ENCODE measurements at places on chromosomes 4 and X.
A peak's percentile ranks its signal among the peaks of the same experiment; 100 is the strongest.

DNA sequence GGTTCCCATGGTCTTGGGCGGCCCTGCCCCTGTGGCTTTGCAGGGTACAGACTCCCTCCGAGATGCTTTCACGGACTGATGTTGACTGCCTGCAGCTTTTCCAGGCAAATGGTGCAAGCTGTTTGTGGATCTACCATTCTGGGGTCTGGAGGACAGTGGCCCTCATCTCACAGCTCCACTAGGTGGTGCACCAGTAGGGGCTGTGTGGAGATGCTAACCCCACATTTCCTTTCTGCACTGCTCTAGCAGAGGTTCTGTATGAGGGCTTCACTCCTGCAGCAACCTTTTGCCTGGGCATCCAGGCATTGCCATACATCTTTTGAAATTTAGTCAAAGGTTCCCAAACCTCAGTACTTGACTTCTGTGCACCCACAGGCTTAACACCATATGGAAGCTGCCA is 176.1 kb downstream of the DCAF12L1 start:
- DNase-seq: no peak

DNA sequence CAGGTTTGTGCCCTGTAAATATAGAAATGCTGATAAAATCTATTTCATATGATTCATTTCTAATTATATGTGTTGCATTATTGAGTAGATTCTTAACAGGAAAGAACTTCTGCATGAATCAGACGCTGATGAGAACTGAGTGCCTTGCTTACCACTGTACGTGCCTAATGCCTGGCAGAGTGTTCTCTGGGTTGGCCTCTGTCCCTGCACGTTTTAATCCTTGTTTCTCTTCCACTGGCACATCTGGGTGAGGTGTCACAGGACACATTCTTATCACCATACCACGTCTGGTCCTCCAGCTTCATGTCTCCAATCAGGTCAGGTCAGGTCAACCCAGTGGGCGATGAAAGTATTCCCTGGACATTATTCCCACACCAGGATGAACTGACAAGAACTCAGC is 53.6 kb downstream of the KLF3 start:
- DNase-seq: no peak

GRCh38 chr4:55159851-55160250 is 34.5 kb upstream of the KDR start:
- DNase-seq: no peak

DNA sequence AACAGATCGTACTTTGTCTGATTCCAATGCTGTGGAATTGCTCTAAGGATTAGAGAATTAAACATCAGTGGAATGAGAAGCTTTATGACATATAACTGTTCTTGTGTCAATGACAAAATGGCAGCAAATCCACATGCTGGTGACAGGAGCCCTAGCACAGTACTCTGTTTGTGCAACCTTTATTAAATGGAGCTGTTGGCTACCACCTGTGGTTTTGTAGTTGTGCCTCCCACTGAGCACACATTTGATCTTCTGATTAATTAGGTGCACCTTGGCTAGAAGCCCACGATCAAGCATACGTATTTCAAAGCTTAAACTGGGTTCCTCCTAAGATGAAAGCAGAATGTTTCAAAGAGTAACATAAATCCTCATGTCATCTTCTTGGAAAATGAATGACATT is 394.0 kb upstream of the IGFBP7 start:
- no peak for DNase-seq

DNA sequence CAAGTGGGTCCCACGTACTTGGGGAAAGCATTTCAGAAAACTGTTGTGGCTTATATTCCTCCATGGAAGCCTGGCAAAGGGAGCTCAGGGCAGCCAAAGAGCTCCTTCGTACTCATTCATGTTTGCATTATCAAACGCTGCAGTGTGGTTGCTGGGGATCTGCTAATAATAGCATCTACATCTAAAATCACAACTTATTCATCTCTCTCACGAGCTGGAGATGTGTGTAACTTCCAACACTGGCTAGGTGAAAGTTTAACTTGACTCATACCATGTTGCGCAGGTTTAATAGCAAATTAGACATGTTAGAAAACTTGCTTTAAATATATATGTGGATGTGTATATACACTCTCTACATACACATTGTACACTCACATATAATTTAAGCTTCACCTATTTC is 415.1 kb downstream of the AFF2 start:
- DNase-seq: no peak

- DNase-seq: no peak
Observed at GRCh38 chrX:49862093-49862492, 17.2 kb upstream of the USP27X start.

DNA sequence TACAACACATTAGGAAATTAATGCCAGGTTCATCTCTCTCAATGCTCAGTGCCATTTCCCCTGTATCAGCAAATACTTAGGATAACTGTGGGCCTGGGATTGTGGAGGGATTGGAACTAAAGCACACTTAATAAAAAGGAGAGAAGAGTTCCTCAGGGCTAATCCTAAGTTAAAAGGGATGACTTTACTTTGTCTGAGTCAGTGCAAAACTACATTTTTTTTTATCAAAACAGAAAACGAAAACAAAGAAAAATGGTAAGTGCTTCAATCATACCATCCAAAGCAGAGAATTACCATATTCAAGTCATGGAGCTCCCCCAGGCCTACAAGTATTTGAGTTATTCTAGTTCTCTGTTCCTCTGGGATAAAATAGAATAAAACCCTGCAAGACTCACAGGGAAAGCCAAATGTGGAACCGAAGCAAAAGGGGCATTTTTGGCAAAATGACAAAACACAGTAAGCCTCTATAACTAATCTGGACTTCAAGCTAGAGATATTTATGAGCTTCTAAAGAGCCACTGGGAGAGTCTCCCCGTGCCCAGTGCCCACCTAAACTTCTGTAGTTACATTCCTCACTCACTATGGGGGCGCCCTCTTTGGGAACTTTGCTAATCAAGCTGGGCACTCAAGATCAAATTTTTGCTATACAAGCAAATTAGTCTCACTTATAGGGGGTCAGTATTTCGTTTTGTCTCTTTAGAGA is 53.4 kb downstream of the PALLD start:
- DNase-seq: no peak

DNA sequence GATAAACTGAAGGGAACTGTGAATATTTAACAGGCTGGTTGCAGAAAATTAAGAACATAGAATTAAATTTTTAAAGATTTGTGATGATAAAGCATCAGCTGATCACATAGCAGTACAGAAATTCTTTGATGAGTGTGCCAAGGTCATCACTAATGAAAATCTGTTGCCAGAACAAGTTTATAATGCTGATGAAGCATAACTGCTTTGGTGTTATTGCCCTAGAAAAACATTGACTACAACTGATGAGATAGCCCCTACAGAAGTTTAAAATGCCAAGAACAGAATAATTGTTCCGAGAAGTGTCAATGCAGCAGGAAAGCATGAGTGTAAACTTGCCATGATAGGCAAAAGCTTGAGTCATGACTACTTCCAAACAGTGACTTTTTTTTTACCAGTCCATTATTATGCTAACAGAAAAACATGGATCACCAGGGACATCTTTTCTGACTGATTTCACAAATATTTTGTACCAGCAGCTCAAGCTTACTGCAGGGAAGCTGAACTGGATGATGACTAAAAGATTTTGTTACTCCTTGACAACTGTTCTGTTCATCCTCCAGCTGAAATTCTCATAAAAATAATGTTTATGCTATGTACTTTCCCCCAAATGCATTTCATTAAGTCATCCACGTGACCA is 1136.6 kb downstream of the FAT4 start:
- no peak for DNase-seq

GRCh38 chrX:151754047-151754429 is 19.5 kb downstream of the CNGA2 start:
- DNase-seq: peak; percentile 69

- DNase-seq: no peak
Observed at GRCh38 chrX:149312988-149313387, 192.1 kb downstream of the IDS start.

DNA sequence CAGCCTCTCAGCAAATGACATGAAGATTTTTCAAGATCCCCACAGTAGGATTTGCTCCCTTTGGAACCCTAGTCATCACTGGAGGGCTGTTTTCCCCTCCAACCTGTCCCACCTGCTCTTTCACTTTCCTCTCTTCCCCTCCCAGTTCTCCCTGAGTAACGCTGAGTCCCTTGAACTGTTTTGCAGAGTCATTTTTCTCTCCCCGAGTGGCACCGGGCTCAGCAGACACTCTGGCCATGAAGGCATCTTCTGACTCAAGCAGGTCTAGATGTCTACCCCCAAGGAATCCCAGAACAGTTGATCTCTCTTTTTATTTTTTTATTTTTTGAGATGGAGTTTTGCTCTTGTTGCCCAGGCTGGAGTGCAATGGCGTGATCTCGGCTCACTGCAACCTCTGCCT is 52.2 kb downstream of the HTRA3 start:
- DNase-seq: no peak

DNA sequence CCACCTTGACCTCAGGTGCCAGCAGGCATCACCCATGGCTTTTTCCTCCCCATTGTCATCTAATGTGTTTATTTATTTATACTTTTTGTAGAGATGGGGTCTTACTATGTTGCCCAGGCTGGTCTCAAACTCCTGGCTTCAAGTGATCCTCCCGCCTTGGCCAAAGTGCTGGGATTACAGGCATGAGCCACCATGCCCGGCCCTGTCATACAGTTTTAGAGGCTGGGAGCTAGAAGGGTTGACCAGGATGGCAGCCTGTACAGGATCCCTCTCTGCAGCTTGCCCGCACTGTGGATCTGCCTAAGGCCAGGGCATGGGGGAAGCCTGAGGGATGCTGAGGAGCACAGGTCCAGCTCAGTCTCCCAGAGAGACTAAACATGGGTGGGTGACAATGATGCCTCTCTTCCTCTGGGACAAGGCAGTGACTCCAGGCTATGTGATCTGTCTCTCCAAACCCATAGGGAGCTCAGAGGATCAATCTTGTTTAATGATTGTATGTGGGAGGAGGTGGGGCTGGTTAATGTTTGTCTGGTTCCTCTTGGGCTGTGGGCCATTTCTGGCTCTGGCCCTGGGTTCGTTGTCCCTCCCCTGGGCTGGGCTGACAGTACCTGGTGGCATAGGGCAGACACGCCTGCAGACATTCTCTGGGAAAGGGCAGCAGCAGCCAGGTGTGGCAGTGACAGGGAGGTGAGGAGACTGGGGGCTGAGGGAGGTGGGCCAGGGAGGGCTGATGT is 8.3 kb upstream of the GJB1 start:
- DNase-seq: no peak

DNA sequence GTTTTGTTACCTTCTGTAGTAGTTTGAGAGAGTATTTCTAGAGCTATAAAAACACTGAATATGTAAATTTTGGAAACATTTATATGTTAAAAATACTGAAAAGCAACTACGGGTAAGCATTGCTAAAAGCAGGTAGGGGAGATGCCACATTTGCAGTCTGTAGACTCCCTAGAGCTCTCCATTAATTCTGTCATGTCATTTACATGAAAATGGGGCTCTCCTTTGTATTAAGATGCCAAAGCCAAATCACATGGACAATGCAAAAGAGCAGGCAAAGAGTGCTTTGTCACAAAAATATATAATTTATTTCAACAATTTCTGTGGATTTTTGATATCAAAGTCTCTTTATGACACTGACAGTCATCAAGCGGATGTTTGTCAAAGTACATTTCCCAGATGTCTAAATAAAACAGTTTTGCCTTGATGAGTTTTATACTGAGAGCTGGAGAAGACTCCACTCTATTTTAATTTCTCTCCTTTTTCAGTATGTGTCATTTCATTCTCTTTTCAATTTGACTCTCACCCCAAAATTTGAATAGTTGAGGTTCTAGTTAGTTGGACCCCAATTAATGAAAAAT is 51.8 kb downstream of the LDB2 start:
- DNase-seq: no peak

- no peak for DNase-seq
Observed at GRCh38 chr4:162117051-162117450, 46.7 kb downstream of the FSTL5 start.

DNA sequence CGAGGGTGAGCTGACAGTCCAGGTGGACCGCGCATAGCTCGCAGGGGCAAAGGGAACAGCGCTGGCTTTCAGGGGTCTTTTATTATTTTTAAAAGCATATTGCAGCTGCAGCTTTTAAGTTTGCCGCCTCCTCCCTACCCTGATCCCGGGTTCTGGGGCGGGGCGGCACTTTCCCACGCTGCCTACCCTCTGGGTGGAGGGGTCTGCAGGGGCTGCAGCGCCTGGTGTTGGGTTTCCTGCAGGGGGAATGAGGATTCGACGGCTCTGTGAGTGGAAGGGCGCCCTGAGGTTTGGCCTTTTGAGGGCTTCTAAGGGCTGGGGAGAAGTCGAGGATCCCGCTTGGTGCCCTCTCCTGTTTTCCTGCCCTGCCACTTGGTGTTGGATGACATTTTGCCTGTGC is 80.7 kb upstream of the SCML1 start:
- DNase-seq: no peak

- no peak for DNase-seq
Observed at GRCh38 chr4:98710831-98711230, 52.4 kb upstream of the TSPAN5 start.

- peak; percentile 82 for DNase-seq
Observed at GRCh38 chr4:24657768-24658617, 73.6 kb upstream of the DHX15 start.

GRCh38 chrX:44989995-44990770 is 117.2 kb downstream of the KDM6A start:
- no peak for DNase-seq

DNA sequence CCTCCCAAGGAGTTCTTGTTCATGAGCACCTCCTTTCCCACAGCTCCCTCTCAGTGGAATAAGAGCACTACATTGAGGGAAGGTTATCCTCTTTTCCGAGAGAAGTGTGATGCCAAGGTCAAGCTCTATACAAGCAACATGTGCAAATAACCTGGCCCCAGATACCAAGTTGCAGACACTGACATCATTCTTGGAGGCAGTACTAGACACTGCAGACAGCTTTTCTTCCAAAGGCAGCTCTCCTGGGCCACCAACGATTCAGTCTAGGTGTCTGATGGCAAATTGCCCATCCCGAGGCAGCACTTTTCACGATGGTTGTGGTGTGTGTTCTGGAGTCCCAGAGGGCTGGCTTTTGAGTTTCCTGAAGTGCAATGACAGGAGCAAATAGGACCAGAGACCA is 384.9 kb downstream of the TLL1 start:
- no peak for DNase-seq

- peak; percentile 0 for DNase-seq
Observed at GRCh38 chrX:32673193-32673592, 538.2 kb downstream of the DMD start.

- DNase-seq: no peak
Observed at GRCh38 chr4:8221476-8221875, 22.4 kb downstream of the SH3TC1 start.

DNA sequence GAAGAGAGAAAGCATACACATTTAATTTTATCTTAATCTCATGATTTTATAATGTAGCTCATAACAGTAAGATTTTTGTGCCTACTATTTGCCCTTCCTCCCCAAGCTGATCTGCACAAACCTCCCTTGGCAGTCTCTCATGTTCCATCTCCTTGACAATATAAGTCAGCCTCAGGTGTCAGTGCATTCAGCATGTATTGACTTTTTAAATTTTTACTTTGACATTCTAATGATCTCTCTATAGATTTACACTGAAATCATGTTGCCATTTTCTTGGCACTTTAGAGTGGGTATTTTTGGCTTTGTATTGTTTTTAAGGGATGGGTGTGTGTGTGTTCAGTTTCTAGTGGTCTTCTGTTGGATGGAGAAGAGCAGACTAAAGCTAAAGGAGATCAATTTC is 505.3 kb upstream of the CPEB2 start:
- no peak for DNase-seq

GRCh38 chr4:104457308-104457981 is 37.2 kb downstream of the CXXC4 start:
- DNase-seq: no peak
